NCI-H1436 treated with DMSO at 0.1 percent for 48 hours (cell line): ENCODE measurements at places on chromosomes 5 and 9.

- no peak for DNase-seq
Observed at GRCh38 chr9:127866535-127866934, 10.9 kb downstream of the AK1 start.

GRCh38 chr9:8871796-8872445, 1072.3 kb upstream of the DMAC1 start:
- DNase-seq = no peak

DNA sequence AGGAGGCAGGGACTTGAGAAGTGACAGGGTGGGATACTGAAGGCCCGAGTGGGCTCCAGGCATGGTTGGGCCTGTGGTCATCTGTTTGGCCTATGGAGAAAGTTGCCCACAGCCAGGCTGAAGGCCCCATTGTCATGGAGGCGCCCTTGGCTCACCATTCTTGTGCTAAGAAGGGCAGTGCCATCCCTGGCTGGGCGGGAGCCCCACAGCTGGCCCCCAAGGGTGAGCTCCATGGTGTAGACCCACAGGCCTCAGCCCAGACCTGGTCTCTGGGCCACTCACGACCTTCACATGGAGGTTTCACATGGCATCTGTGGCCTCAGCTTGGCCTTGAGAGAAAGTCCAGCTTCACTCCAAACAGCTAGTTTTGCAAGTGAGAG, 34.3 kb upstream of the PRDM12 start:
- no peak for DNase-seq

DNA sequence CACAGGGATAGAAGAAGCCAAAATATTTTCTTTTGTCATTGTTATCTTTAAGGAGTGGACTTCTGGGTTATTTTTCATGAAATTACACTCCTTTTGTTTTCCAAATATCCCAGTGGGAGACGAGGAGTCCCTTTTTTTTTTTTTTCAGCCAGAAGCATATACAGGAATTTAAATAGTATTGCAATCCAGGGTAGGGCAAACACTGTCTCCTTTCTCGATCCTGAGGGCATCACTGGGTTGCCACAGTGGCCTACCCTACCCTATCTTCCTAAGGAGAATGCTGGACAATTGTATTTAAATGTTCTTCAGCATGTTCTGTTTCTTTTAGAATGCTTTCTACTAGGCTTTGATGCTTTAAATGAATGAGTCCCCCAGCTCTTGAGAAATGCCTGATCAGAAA, 47.9 kb downstream of the LRRC70 start:
- no peak for DNase-seq

- peak; percentile 24 for DNase-seq
Observed at GRCh38 chr9:83334320-83334719, 203.9 kb downstream of the FRMD3 start.

DNA sequence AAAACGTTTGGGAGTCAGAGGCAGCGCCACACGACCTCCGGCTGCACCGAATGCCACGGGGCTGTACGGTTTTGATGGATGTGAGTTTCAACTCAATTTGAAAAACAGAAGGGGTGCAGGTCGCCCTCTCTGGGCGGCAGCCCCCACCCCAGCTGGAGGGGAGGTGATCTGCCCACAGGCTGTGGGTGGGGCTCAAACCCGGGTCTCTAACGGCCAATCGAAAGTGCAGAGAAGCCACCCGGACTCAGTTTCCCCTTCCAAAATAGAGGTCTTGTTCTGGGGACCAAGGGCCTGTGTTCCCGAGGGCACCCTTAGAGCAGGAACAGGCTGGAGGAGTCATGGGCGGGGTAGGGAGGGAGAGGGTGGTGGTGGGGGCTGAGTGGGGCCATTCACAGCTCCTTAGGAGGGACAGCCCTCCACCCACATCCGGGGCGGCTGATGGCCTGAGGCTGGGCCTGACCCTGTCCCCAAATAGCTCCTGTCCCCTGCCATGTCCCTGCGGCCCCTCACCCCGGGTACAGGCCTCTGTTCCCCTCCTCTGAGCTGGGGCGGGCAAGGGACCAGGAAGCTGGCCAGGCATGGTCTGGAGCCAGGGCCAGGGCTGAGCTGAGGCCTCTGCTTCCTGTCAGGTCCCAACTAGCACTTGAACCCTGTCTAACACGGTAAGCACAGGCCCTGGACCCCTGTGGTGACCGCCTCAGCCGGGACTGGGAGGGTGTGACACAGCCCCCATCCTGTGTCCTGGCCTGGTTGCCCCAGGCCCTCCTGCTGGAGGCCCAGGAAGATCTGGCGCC, 22.6 kb upstream of the NOTCH1 start:
- no peak for DNase-seq

GRCh38 chr5:93417490-93417889, 163.5 kb downstream of the NR2F1-AS1 start:
- no peak for DNase-seq

DNA sequence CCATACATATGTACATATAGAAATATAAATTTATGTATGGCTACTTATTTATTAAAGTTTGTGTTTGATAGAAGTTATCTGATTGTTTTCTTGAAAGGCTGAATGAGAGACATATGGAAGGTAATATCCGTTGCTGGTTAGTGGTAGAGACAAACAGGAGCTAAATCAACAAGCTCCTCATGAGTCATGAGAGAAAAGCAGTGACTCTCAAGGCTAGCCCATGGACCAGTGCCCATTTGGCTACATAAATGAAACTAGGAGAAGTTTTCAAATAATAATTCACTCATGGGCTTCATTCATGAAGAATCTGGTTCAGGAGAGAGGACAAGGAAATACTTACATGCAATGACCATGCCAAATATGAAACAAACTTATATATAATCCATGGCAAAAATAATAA, 504.5 kb upstream of the ITGA1 start:
- no peak for DNase-seq

- DNase-seq = no peak
Observed at GRCh38 chr9:18250053-18250452, 223.9 kb upstream of the ADAMTSL1 start.

DNA sequence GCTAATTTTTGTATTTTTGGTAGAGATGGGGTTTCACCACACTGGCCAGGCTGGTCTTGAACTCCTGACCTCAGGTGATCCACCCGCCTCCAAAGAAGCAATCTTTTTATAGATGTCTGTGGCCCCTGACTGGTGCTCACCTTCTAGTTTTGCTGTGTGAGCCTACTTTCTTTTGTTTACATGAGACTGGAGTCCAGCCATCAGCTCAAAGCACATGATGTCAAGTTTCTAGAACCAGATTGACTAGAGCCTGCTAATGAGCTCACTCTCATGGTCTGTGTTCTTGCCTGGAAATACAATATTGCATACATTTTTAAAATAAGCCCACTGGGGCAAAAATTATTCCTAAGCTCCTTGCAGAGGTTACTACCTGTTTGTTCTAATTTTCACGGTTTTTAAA, 102.9 kb upstream of the PIK3R1 start:
- DNase-seq = no peak

GRCh38 chr5:151094030-151094851, 13.4 kb upstream of the TNIP1 start:
- DNase-seq = no peak

- no peak for DNase-seq
Observed at GRCh38 chr5:121384359-121384758, 467.3 kb upstream of the FTMT start.

GRCh38 chr9:28471261-28471660, 898.0 kb upstream of the C9orf72 start:
- no peak for DNase-seq

DNA sequence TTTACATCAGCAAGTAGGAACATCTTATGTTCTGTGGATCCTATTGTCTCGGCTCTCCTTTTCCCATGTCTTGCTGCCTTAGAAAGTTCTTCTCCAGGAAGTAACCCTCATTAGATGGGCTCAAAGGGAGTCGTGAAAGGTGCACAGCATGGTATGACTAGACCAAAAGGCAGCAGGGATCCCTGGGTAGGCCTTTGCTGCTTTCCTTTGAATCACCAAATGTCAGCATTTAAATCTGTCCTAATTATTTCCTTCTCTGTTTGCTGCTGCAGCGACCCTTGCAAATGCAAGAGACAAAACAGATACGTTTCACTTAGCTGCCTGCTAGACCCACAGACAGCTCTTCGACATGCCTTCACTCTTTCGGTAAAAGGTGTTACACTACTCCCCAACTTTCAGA, 218.4 kb downstream of the ACTL7B start:
- DNase-seq = no peak

GRCh38 chr9:105262497-105262896, 18.0 kb downstream of the SLC44A1 start:
- DNase-seq = no peak

DNA sequence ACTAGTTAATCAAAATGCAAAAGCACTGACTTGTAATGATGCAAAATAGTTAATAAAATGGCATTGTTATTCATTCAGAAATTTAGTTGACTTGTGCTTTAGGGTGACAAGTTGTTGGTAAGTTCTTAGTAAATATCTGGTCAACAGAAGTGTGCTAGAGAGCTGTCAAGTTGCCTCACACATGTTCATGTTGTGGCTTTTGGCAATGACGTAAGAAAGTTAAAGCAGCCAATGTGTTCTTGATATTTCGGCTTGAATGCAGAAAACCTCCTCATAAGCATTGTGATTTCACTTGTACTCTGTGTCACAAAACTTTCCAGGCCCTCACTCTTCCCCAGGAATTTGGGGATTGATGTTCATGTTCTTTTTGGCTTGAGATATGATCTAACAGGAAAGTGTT, 626.7 kb downstream of the PRR16 start:
- no peak for DNase-seq

DNA sequence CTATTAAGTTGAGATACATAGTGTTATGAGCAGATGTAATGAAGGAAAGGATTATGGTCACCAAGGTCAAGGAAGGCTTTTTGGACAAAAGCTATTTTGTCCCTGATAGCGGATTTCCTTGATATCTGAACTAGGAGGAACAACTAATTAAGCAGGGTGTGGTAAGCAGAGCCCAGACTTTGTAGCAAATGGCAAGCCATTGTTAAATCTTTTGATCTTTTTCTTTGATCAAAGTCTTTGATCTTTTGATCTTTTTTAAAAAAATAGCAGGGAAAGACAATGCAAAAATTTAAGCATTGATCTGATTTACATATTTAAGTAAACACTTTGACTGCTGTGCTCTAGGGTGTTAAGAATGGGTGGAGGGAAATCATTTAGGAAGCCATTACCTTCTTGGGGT, 1242.0 kb downstream of the MAT2B start:
- DNase-seq = no peak

- DNase-seq = no peak
Observed at GRCh38 chr5:142857405-142857804, 87.2 kb downstream of the ARHGAP26 start.

DNA sequence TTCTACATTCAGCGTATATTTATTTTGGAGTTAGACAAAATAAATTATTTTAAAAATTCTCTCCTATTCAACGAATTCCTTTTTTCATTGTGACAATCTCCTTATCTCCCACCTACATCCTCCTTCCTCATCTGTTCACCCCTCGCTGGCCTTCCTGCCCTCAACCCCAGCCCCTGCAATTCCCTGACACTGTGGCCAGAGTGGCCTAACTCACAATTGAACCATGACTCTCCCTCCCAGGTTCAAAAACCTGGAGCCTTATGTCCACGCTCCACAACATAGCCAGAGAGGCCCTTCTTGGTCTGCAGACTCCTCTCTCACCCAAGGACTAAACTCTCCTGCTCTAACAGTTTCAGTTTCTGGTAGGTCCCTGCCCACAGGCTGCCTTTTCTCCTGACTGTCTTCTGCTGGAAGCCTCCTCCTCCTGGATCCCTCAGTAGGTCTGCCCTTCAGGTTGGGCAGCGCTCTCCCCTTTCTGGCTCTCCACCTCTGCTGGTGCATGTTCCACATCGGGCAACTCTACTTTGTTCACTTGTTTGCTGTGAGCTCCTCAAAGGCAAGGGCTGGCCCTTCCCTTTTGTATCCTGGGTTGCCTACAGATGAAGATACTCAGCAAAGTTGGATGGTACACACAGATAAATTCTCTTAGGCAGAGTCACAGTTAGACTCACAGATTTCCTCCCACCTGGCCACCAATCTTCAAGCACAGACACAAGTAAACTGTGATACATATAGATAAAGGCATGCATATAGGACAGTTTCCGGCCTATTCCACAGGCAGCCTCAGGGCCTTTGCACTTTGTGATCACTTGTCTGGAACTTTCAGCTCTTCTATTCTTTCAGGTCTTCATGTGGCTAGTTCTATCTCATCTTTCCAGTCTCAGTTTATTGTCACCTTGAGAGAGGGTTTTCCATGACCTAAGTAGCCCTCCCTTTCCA, 19.8 kb upstream of the MYORG start:
- no peak for DNase-seq

DNA sequence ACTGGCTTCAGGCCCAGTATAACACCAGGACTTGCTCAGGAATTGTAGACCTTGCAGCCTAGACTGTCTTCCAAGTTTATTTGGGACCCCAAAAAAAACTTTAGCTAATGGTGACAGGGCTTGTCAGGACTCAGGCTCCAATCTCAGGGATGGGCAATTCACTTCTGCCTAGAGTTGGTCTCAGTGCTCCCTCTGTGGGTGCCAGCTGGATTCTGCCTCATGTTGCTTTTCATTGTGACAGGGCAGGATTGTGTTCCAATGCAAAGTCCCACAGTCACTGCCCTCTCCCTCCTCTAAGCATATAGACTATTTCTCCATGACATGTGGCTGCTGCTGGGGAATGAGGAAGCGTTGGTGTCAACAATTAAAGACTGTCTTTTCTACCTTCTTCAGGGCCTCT, 174.7 kb downstream of the CYLC2 start:
- DNase-seq = no peak

DNA sequence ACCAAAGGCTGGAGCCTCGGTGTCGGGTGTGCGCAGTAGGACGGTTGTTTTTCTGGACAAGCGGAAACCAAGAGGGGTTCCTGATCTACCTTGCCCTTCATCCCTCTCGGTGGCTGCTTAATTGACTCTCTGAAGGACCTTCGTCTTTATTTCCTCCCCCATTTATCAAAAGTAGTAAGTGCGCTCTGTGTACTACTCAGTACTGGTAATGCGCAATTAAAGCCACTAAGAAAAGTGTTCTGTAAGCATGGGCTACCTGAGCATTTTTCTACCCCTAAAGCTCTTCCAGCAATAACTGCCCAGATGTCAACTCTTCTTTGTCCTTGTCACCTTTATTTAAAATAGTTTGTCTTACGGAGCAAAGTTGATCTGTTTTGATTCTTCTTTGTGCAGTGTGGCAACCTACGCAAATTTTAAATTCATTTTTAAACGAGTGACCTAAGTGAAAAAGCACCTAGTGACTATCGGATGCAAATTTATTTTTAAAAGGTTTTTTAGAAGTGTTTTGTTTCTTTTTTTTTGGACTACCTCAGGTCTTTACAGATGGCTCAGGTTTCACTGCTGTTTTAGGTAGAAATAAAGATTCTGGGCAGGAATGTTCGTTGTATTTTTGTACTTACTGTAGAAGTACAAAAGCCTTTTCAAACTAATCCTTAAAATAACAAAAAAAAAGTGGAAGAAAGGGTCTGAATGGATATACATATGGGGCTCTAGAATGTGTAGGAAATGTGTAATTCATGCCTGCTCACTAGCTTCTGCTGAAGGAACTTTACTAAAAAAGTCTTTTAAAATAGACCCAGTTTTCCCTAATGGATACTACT, 2.0 kb downstream of the JMY start:
- no peak for DNase-seq
